ENCODE measurements at places on chromosomes 2 and 18.

GRCh38 chr2:118859157-118859770, 11.8 kb upstream of the EN1 start:
- no peak for DNase-seq

DNA sequence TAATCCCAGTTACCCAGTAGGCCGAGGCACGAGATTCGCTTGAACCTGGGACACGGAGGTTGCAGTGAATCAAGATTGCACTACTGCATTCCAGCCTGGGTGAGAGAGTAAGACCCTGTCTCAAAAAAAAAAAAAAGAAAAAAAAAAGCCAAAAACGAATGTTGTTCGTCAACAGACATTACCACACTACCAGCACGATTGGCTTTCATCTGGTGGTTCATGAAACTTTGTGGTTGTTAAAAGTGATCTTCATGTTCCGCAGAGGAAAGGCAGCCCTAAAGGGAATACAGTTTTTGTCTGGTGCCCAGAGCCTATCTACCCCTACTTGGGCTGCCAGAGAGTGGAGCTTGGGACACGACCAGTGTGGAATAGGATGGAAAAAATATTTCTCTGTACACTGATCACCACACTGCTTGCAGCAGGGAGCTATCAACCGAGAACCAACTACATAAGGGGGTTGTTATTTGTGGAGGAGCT, 13.6 kb upstream of the CXCR4 start:
- no peak for DNase-seq

- no peak for DNase-seq
Observed at GRCh38 chr2:63000801-63001200, 49.8 kb upstream of the OTX1 start.

DNA sequence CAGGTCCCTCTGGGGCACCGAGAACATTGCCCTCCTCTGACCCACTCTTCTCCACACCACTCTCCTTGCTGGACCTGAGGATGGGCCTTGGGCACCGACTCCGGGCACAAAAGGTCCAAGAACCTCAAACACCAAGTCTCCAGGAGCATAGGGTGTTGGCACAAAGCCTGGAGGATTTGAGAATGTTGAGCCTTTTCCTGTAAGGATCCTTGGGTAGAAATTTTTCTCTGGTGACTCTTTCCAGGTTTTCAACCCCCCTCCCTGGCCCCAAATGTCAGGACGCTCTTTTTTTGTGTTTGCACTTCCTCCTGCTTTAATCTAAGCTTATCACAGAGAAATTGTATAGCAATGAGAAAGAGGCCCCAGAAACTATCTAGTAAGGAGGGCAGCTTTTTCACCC, 9.2 kb downstream of the SPR start:
- no peak for DNase-seq

- no peak for DNase-seq
Observed at GRCh38 chr2:134107402-134107801, 146.5 kb upstream of the MGAT5 start.

DNA sequence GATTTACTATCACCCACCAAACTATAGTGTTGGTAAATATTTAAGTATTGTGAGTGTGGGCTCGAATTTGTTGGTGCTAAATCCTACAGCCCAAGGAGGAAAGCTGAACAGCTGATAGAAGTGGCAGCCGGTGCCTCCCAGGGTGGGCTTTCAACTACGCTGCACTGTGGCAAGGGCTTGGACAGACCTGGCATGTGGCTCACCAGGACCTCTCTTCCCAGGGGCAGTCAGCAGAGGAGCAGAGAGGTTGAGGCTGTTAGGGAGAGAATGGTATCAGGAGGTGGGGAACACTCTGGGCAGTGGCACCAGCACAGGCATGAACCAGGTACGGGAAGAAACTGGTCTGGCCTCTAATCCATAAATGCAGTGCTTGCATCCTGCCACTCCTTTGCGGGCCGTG, 44.6 kb downstream of the TFCP2L1 start:
- no peak for DNase-seq

GRCh38 chr2:174338671-174339560, 4.2 kb downstream of the SP9 start:
- DNase-seq, result no peak

- no peak for DNase-seq
Observed at GRCh38 chr2:233049194-233049761, 10.9 kb upstream of the INPP5D start.

- no peak for DNase-seq
Observed at GRCh38 chr2:9895669-9896590, 52.7 kb downstream of the TAF1B start.

DNA sequence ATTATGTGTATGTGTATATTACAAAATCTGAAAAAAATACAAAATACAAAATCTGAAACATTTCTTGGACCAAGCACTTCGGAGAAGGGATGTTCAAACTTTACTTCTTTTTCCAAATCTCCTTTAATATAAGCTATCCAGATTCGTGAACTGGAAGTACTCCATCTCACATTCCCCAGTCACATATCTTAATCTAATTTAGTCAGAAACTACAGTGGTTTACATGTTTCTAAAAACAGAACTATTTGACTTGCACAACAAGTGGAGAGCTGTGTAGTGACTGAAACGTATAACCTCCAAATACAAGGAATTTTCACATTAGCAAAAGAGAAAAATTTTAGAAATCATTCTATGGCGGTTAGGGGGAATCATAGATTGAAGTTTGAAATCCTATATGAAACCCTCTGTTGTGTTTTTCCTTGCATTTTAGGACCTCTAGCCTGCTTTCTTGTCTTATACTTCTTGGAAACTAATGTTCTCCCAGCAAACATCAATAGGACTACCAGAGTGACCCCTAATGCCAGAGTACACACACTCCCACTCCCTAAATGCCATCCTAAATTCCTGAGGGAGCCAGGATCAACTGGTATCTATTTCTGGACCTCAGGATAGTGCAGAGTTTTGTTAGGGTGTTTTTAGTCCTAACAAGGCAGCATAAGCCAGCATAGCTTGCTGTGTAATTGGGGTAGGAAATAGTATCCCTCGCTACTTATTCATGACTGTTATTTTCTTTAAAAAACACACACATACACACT, 30.2 kb upstream of the ROCK1 start:
- DNase-seq, result no peak

DNA sequence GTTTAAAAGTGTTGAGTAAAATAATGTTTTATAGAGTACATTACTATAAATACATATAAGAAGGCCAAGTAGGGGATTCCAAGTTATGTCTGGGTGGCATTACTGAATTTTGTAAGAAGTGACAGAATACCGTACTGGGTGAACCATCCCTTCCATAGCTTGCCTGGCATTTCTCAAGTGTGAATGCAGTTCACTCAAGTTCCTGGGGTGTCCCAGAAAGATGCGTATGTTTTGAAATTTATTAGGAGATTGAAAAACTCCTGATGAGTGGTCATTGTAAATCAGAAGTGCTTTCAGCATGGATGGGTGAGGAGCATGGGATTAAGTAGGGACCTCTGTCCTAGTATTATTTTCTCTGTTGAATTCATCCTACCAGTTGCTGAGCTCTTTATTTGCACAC, 103.2 kb downstream of the VAPA start:
- DNase-seq, result no peak

DNA sequence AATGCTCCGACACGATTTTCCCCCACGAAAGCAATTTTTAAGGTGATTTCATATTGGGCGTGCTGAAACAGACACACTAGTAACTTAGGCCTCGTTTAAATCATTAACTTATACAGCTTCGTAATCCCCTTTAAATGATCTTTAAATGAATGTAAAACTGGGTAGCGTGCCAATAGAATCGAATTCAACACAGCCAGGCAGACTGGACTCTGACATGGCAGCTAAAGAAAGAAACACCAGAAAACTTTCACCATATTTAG, 2.4 kb upstream of the ID2 start:
- DNase-seq, result no peak

GRCh38 chr2:13006426-13006825, 289.7 kb downstream of the TRIB2 start:
- no peak for DNase-seq

DNA sequence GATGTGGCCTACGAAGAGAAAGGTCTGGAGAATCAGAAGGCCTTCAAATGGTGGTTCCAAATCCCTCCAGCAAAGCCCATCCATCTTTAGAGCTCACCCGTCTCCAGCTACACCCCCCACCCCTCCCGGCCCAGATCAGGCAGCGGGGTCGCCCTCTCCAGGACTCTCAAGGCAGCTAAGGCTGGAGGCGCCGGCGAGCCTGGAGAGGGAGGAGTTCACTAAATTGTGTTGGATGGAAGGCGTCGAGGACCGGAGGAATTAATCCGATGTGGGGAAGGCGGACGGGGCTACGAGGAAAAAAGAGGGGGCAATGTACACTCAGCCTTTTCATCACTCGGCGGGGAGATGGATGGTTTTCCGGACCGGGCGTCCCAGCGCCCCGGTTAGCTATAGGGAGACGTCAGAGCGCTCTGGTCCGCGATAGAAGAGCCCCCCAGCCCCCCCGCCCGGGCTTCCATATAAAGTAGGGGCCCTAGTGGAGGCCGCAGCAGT, at the start of gene GRP:
GRP (plus strand) TSS at position 487 of the 492 bp plus-strand sequence. CDS start 108 bp downstream, outside the sequence.
- no peak for DNase-seq

DNA sequence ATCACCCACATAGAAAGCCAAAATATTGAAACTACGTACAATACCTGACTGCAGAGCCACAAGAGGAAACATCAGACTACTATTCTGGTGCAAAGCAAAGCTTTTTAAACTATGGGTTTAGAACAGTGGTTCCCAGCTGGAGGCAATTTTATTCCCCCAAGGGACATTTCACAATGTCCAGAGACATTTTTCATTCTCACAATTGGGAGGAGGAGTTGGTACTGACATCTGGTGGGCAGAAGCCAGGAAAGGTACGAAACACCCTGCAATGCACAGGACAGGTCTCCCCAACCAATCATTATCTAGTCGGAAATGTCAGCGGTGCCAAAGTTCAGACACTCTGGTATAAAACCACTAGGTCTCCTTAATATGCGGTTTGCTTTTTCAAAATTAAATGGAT, 88.4 kb upstream of the ARL5A start:
- DNase-seq, result no peak

DNA sequence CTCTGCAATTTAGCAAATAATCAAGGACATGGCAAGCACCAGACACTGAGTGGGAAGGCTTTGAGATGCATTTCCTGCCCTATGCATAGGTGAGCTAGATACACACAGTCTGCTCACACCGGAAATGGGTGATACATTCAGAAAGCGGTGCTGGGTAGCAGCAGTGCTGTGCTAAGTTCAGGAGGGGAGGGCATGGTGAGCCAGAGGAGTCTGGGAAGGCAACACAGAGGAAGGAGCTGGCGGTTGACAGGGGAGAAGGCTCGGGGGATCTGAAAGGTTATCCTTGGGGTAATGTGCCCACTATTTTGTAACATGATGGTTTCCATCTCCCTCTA, 57.4 kb upstream of the EPAS1 start:
- no peak for DNase-seq

GRCh38 chr2:162172802-162173370, 20.8 kb upstream of the GCG start:
- DNase-seq, result no peak

DNA sequence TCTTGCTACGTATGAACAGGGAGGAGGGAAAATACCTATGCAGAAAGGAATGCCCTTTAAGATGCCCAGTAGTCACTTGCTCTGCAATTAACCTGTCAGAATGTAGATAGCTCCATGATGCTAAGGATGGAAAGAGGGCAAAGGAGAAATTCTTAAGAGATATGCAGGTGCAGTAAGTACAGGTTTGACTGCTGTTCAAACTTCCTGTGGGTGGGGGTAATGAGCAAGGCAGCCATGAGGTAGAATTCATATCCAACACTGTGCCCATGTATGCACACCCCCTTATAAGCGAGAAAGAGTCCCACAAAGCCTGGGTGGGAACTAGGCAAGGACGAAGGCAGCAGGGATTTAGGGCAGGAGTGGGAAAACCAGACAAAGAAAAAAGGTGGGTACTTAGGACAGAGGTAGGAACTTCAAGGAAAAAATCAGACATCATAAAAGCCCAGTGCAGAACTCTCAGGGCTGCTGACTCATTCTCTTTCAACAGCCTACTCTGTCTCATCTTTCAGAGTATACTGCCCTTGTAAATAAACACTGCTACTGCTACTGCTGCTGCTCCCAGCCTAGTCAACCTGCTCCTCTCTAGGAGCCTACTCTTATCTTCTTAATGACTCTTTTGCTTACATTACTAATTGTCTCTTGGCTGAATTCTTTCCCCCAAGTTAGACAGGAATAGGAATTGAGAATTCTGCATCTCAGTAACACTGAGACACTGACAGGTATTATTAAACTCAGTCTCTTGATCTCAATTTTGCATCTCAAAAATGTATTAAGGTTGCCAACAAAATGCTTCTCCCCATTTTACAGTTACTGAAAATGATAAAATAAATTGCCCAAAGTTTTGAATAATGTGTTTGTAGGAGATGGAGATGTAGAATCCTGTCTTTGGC, 189.0 kb downstream of the PTH2R start:
- DNase-seq, result no peak

DNA sequence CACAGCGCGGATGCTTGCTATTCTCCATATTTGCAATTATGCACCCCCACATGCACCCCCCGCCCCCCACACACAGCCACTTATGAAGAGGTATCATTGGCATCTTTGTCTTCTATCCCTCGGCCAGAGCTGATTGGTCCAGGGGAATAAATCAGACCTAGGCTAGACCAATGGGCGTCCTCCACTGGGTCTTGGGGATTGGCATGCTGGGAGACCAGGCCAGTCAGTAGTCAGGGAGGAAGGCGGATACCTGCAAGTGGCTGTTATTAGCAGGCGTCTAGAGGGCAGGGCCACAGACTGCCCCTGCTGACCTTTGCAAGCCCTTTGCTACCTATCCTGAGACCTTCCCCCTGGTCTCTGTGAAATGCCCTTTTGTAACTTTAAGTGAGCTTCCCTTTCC, 30.0 kb downstream of the ATOH8 start:
- DNase-seq, result no peak

GRCh38 chr2:46273919-46274318, 23.3 kb upstream of the EPAS1 start:
- no peak for DNase-seq

DNA sequence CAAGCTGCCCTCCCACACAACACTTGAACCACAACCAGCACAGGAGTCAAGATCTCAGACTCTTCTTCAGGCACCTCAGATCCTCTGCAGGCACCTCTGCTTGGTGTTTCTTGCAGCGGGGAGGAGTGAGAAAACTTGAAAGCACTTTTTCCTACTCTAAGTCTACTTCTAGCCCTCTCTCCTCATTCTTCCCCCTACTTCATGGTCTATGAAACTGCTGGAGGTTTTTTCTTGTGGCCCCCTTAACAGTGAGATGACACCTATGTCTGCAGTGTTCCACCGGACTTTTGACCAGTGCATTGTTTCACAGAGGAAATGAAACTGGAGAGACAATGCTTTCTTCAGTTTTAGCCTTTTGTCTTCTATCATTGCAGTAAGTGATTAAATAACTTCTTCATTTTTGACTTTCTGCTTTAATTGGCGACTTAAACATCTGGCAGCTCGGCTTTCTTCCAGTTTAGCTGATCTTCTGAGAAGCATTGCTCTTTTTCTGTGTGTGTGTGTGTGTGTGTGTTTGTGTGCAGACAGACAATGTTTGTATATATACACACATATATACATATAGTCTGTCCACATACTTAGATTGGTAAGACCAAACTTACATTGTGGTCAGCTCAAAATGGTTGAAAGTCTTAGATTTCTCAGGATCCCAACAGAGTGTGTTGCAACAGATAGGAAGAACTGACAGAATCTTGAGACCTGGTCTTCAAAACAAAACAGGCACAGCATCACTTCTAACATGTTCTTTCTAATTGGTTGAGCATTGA, 1474.0 kb upstream of the TMEFF2 start:
- DNase-seq, result no peak

- DNase-seq, result no peak
Observed at GRCh38 chr2:221710744-221711143, 138.6 kb upstream of the EPHA4 start.
